NCI-H1092 treated with DMSO at 0.1 percent for 48 hours (cell line): ENCODE measurements at places on chromosomes 13 and 19.

GRCh38 chr13:99357131-99357596 lies 50.0 kb upstream of the GPR183 start:
- DNase-seq: no peak

GRCh38 chr13:24459234-24459633 lies 53.3 kb downstream of the PARP4 start:
- no peak for DNase-seq

- no peak for DNase-seq
Observed at GRCh38 chr19:39539165-39539517, 820 bp downstream of the EID2 start.

GRCh38 chr13:50227361-50227760 lies 212.1 kb downstream of the KCNRG start:
- no peak for DNase-seq

GRCh38 chr13:86765462-86765861 lies 905.7 kb upstream of the SLITRK5 start:
- DNase-seq: no peak
